Natural killer cell treated with Interleukin-12 subunit alpha and Interleukin-12 subunit beta and Interleukin-15 and Interleukin-18, amount 100 ng/mL, for 72 hours (primary cell): ENCODE measurements at places on chromosomes 5 and 9. TPM values are rescaled to one million over a fixed set of nuclear protein-coding genes. Genes with fewer than 3 reads are reported as not detected.

CLINT1 gene
- total RNA-seq, result 80.9 TPM

ITGA2 gene
- 0.17 TPM for total RNA-seq

DNA sequence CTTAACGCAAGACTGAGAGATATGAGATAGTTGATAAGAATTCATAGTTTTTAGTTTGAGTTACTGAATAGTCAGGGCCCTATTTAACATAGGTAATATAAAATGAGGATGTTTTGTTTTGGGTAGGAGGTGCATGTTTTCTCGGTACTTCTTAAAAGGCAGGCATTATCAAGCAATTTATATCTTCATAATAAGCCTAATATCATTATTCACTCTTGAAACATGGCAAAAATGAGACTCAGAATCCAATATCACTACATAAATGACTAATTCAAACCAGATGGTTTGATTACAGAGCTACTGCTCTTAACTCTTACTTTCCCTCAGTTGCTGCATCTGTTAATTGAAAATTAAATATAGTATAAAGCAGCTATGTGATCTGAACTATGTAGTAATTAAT is 2038.7 kb downstream of the EFNA5 start:
- no peaks in the 10 kb centered on the region for H3K4me1 ChIP-seq
- no peaks in the 10 kb centered on the region for H3K27me3 ChIP-seq
- peaks cover 6% of the 10 kb centered on the region for H3K36me3 ChIP-seq
- no peak overlapping the region for H3K4me3 ChIP-seq
- H3K27ac ChIP-seq, result no peak overlapping the region

DNA sequence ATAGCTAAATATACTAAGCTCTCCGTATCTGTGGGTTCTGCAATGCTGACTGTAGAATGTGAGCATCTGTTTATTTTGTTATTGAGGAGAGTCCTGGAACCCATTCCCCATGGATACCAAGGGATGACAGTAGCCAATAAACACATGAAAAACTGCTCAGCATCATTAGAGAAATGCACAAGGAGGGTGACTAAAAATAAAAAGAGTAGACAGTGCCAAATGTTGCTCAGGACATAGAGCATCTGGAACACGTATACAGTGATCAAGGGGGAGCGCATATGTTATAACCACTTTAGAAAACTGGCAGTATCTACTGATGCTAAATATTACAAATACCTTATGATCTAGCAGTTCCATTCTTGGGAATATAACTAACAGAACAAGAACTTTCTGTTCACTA is 31.0 kb downstream of the MARCHF6 start:
- no peaks in the 10 kb centered on the region for H3K27me3 ChIP-seq
- peaks cover 11% of the 10 kb centered on the region for H3K4me1 ChIP-seq
- peaks cover 13% of the 10 kb centered on the region for H3K36me3 ChIP-seq

DAP gene
- total RNA-seq, result 84.3 TPM

GRCh38 chr9:81476813-81477490 is 212.4 kb downstream of the TLE1 start:
- no peaks in the 10 kb centered on the region for H3K4me1 ChIP-seq
- peaks cover 2% of the 10 kb centered on the region for H3K27me3 ChIP-seq
- H3K36me3 ChIP-seq, result no peaks in the 10 kb centered on the region
- no peak overlapping the region for H3K4me3 ChIP-seq
- DNase-seq, result no peak
- no peak overlapping the region for H3K27ac ChIP-seq

MPDZ gene
- total RNA-seq, result not detected

- H3K4me1 ChIP-seq, result no peaks in the 10 kb centered on the region
- no peak for DNase-seq
- H3K4me3 ChIP-seq, result no peak overlapping the region
- H3K36me3 ChIP-seq, result no peaks in the 10 kb centered on the region
These were observed 311.5 kb upstream of the IRX4 start for GRCh38 chr5:2194236-2194555.

PCDHA10 gene
- total RNA-seq, result not detected
